ENCODE measurements at places on chromosomes 11 and 22.

DNA sequence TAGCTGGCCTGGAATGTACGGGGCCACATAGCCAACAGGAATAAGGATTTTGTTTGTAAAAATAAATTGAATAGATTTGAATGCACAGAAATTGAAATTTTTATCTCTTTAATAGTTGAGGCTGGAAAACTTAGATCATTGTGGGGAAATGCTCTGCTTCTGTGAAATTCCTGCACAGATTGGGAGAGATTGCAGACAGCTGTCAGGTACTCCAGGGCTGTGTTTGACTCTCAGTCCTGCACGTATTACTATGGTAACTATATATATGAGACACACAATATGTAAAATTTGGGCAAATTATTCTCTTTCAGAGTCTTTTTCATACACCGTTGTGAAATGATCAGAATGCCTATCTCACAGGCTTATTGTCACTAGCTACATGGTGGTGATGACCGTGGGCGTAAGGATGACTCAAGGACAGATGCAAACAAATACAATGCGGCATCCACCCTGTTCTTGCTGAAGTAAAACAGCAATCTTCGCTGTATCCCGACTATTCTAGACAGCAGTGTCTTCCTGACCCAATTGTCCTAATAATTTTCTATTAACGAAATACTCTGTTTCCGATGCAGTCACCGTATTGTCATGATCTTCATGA, 79.4 kb downstream of the ZC3H12C start:
- no peak for DNase-seq

DNA sequence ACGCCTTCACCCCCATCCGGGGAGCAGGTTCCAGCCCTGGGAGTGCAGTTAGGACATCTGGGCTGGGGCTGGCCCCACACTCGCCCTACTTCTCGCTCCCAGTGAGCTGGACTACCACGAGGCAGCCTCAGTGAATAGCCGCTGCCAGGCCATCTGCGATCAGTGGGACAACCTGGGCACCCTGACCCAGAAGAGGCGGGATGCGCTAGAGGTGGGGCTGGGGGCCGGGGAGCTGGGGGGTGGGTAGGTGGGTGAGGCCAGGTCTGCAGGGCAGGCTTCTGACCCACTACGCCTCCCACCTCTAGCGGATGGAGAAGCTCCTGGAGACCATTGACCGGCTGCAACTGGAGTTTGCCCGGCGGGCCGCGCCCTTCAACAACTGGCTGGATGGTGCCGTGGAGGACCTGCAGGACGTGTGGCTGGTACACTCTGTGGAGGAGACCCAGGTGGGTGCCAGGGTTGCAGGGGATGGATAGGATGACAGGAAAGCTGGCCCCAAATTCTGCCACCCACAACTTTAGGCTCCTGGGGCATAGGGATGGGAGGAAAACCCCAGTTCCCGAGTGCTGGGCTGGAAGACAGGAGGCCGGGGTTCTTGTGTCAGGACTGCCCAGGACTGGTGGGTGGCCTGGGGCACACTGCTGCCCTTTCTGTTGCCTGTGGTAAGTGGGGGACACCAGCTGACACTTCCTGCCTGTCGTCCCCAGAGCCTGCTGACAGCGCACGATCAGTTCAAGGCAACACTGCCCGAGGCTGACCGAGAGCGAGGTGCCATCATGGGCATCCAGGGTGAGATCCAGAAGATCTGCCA, 8.3 kb downstream of the CTSF start:
- no peak for DNase-seq

- no peak for DNase-seq
Observed at GRCh38 chr22:49566141-49566541, 261.5 kb downstream of the BRD1 start.

DNA sequence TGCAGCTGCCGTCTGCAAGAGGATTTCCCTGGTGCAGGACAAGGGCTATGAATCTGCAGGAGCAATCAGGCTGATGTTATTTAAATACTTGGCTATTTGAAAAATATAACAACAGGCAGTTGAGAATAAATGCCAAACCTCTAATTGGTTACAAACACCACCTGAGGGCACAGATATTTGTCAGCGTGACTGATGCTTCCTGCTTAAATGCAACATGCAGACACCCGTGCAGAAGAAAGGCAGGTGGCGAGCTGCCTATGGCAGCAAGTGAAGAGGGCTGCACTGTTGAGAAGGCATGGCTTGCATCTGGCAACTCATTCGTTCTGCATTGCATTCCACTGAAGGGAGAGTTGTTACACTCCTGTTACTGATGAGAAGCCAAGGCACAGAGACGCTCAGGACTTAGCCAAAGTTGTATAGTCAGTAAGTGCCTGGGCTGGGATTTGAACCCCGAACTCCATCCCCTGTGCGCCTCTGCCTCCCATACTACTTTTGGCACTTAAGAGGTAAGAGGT, 350.6 kb downstream of the TENM4 start:
- DNase-seq: no peak

GRCh38 chr11:15685306-15685705, 570.6 kb downstream of the INSC start:
- DNase-seq: no peak

DNA sequence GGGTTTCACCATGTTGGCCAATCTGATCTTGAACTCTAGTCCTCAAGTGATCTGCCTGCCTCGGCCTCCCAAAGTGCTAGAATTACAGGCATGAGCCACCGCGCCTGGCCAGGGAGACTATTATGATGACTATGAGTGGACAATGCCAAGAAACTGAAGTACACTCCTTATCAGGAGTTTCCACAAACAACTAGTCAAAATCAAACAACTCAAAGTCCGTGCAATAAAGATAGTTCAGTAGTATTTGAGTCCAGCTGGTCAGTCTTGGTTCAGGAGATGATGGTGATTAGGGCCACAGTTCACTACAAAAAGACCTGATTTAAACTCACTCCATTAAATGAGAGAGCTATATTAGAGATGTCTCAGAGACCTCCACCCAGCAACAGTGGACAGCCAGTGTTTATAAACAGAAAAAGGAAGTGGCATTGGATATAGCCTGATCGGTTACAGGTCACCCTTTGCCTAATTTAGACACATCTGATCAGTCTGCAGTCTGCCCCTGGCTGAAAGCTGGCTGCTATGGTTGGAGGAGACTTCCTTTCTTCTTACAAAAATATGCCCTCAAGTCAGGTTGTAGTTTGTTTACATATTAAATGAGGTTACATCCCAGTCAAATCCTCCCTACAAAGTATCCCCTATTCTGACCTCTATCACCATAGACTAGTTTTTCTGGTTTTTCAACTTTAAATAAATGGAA, 17.0 kb downstream of the CD3E start:
- DNase-seq: no peak

DNA sequence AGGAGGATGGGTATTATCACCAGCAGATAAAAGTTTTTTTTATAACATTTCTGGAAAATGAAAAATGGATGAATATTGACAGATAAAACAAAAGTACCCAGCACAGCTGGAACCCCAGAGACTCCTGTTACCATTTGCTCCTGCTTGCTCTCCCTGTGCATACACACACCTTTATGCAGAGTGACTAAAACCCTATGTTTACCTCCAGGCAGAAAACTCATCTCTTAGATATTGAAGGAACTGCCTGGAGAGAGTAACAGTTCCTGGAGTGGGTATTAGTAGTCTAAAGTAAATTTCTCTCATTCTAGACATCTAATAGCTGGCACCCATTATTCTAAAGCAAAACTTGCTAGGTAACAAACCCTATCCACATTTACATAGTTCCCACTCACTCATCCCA, 38.0 kb downstream of the CYP2R1 start:
- DNase-seq: no peak

DNA sequence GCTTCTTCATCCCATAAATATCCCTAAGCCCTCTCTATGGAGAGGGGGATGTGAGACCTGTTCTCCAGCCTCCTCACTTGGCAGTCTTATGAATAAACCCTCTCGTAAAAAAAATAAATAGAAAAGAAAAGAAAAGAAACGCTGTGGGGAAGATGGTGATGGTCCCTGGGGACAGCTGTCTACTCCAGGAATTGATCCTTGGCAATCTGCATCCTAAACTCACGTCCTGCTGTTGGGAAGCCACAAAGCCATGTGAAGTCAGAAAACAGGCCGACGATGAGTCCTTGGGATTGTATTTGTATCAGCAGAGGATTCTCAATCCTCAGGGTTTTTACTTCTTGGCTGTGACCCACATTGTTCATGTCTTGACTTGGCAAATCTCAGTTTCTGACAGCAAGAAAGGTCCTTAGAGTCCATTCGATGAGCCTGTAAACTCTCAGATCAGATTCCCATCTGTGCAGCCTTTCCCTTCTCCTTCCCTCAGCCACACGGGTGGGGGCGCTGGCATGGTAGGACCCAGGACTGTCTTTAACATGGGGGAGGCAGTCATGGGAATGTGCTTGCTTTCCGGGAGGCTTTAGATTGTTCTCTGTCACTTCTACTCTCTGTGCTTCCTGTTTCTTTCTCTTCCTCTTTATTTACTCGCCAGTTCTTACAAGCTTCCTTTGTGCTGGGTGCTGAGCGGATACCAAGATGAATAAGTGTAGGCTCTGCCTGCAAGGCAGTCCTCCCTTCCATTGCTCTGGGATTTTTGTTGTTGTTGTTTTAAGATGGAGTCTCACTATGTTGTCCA, 24.9 kb downstream of the TCP11L1 start:
- no peak for DNase-seq

- no peak for DNase-seq
Observed at GRCh38 chr22:36325154-36326031, 62.4 kb downstream of the MYH9 start.

DNA sequence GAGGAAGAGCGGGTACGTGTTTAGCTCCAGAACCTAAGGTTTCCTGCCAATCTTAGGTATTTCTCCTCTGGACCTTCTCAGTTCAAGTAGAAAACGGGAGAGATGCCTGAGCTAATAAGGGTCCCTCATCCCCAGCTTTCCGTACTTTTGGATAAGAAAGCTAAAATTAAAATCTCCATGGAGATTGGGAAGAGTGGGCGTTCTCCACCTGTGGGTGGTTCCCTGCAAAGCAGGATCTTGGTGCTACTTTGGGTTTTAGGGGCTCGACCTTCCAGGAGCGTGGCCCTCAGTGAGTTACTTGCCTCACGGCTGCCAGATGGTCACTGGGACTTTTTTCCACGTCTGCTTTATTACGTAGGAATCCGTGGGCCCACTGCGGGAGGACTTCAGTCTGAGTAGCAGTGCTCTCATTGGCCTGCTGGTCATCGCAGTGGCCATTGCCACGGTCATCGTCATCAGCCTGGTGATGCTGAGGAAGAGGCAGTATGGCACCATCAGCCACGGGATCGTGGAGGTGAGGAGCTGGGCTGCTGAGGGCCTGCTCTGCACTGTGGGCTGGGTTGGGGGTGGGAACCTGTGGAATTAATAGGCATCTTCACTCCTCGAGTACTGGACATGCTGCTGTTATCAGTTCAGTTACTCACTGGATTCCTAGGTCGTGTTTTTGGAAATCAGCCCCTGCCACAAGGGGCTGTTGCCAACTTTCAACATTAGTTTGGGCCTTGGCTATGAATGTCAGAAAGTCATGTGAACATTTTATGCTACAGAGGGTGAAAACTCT, 17.8 kb upstream of the ST14 start:
- no peak for DNase-seq

- DNase-seq: no peak
Observed at GRCh38 chr22:45238957-45239680, 1.6 kb downstream of the KIAA0930 start.

DNA sequence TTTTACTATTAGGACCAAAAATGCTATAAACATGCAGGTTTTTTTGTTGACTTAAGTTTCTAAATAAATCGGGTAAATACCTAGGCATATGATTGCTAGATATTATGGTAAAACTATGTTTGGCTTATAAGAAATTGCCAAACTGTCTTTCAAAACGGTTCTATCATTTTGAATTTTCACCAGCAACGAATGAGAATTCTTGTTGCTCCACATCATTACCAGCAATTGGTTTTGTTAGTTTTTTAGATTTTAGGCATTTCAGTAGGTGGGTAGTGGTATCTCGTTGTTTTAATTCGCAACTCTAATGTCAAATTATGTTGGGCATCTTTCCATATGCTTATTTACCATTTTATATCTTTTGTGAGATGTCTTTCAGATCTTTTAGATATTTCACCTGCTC, 510.2 kb downstream of the JRKL start:
- no peak for DNase-seq

GRCh38 chr11:2892967-2893528, 7.5 kb upstream of the CDKN1C start:
- DNase-seq: no peak

DNA sequence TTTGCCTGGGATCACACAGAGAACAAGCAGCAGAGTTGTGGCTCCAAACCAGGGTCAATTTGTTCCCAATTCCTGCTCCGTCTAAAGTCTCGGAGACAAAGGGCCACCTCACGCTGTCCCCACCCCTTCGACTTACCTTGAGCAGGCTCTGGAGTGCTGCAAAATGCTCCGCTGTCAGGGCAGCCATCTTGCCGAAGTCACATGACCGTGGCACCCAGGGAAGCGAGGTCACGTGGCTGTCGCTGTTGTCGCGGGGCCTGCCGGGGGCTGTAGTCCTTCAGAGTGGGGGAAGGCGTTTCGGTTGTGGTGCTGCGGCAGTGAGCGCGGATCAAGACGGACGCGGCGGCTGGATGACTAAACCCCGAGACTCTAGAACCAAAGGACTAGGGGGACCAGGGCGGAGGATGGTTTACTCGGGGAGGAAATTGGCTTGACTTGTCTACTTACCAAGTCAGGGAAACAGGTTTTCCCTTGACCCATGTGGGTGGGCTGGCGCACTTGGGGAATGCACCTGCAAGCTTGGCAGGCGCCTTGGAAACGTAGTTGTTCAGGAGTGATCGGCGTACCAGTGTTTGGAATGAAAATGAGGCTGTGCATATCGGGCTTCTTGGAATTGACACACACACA, at the start of gene COMMD9:
TSS of gene COMMD9 (minus strand) at position 199 of the 627 bp plus-strand sequence. CDS start at position 187, 12 bp downstream.
- DNase-seq: peak; percentile 96
